ENCODE measurements at places on chromosomes 4 and X.
A peak's percentile ranks its signal among the peaks of the same experiment; 100 is the strongest.

DNA sequence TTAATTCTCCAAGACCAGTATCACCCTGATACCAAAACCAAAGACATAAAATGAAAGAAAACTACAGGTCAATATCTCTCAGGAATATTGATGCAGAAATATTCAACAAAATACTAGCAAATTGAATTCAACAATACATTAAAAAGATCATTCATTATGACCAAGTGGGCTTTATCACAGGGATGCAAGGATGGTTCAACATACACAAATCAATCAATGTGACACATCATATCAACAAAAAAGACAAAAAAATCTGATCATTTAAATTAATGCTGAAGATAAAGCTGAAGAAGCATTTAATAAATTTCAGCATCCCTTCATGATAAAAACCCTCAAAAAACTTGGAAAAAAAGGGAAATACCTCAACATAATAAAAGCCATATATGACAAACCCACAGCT, 341.4 kb downstream of the GUCY2F start:
- DNase-seq = no peak

GRCh38 chrX:97471071-97471470, 587.4 kb downstream of the RPA4 start:
- no peak for DNase-seq

- no peak for DNase-seq
These were observed 21.4 kb downstream of the CT47C1 start for GRCh38 chrX:119093991-119094735.

DNA sequence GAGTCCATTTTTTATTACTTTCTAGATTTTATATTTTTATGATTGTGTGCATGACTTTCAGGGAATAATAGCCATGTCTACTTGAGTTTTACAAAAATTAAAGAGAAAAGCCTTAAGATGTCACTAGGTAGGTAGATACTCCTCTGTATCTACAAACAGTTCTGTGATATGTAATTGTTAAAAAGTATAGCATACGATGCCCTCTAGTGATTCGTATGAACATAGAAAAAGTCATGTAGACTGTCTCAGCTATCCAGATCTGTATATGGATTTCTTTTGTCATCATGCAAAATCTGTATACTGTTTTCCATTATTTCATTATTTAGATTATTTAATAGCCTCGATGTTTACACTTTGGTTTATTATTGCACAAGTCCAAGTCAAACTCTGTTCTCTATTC, 856.6 kb downstream of the CENPC start:
- no peak for DNase-seq

DNA sequence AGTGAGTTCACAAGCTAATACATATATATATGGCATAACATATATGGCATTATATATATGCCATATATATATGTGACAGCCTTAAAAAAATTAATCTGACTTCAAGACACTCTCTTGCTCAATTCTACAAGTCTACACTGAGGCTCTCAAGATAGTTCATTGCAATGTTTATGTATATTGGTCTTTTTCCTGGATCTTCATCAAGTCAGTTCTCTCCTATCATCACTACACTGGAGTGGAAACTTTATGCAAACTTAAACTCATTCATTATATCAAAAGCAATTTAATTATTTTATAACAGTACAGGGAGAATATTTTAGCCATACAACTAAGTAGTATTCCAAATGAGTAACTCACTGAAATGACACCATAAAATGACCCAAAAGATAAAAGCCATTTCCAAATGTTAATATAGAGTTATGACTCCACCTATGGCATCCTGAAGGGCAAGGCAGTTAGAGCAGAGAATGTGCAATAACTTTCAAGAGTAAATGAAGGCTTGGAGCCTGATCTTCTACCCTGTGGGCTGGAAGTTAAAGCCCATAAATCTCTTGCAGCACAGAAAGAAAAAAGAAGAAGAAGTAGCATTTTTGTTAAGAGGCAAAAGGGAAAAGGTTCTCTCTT, 176.3 kb upstream of the SLIT2 start:
- DNase-seq = no peak

GRCh38 chr4:14520171-14520570, 482.1 kb upstream of the CPEB2 start:
- DNase-seq = no peak

- no peak for DNase-seq
These were observed 138.8 kb downstream of the AREG start for GRCh38 chr4:74583757-74584156.

- DNase-seq = no peak
These were observed 1047.3 kb downstream of the PCDH18 start for GRCh38 chr4:136484996-136485395.

GRCh38 chrX:138519296-138519695, 192.2 kb downstream of the FGF13 start:
- no peak for DNase-seq

- DNase-seq = peak; percentile 16
These were observed 662 bp downstream of the SLAIN2 start for GRCh38 chr4:48341776-48342605.

- DNase-seq = no peak
These were observed 66.1 kb upstream of the CLNK start for GRCh38 chr4:10750714-10751113.

DNA sequence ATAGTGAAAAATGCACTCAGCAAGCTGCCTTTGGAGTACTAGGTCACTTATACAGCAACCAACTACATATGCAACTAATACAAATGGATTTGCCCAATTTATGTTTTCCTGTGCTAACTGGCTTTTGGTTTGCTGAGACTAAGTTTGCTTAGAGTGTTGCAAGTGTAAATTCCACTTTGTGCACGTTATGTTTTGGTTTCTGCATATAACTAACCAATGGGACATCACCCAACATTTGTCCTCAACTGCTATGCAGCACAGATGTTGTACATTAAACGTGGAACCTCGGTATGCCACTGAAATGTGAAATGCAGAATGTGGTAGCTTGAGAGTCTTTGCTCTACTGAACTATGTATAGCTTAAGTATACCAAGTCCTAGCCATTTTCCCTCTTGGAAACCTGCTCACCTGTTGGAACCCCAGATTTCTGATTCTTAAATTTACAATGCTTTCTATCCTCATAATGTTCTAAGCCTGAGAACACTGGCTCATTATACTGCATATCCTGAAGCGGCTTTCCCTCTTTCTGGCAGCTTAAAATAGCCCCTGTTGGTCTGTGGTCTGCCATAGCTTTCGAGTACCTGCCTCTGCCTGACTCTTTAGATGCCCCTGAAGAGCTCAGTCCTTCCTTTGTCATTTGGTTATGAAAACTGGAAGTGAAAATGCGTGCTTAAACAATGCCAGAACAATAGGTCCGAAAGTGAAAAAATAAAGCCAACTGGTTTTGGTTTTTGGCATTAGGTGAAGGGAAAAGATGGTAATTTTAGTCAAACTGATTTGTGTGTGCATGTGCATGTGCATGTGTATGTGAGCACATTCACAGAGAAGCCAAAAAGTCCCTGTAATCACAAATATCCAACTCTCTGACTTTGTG, 158.0 kb downstream of the SH2D1A start:
- no peak for DNase-seq

- DNase-seq = no peak
These were observed 434.7 kb upstream of the NDST4 start for GRCh38 chr4:115548123-115548522.

GRCh38 chrX:150062292-150063137, 124.2 kb upstream of the EOLA2 start:
- DNase-seq = no peak

DNA sequence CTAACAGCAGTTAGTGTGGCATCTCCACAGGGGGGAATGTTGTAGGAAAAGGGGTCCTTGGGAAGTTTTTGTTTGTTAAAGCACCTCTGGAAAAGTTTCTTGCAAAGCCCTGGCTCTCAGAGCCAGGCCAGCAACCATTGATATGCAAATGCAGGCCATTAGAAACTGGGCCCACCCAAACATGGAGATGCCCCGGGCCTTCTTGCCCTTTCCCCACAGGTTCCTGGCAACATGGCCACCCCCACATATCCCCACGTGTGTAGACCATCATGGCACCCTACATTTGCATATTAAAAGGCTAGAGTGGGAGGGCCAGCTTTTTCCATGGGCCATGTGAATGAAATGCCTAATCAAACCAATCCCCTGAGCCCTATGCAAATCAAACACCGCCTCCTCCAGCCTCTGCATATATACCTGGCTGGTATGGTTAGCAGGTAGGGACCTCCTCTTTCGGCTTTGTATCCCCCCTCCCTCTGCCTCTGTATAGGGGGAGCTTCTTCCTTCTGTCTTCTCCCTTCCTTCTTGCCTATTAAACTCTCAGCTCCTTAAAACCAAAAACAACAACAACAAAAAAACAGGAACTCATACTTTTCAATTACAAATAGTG, 44.0 kb upstream of the ZCCHC13 start:
- DNase-seq = no peak

- DNase-seq = no peak
These were observed 82.9 kb downstream of the STOX2 start for GRCh38 chr4:183987987-183988392.

- no peak for DNase-seq
These were observed 76.7 kb downstream of the TAB3 start for GRCh38 chrX:30812326-30812725.

DNA sequence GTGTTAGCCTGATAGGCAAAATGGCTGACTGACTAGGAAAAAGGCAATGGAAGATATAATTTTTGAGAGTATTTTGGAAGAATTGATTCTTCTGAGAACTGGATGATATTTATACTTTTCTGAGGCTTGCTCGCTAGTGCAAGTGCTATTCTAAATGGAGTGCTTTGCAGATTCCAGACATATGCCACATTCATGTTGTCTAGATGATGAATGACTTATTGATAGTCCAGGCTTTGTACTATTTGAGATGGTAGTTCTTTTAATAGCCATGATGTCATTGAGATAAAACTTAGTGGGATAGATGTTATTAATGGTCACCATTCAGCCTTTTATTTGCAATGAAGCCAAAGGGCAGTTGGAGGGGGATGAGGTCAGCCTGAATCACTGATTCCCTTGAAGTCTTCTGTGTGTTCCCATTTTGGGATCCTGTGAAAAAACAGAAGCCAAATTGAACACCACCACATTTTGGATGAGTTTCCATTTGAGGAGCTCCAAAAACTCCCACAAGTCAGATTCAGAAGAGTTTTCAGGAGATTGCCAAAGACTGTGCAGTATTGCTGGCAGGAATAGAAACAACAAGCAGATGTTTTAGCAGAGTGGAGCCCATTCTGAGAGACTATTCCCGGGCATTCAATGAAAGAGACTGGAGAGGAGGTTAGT, 184.1 kb downstream of the IL1RAPL2 start:
- DNase-seq = no peak

- DNase-seq = no peak
These were observed 832.5 kb upstream of the GRID2 start for GRCh38 chr4:91471280-91471679.

DNA sequence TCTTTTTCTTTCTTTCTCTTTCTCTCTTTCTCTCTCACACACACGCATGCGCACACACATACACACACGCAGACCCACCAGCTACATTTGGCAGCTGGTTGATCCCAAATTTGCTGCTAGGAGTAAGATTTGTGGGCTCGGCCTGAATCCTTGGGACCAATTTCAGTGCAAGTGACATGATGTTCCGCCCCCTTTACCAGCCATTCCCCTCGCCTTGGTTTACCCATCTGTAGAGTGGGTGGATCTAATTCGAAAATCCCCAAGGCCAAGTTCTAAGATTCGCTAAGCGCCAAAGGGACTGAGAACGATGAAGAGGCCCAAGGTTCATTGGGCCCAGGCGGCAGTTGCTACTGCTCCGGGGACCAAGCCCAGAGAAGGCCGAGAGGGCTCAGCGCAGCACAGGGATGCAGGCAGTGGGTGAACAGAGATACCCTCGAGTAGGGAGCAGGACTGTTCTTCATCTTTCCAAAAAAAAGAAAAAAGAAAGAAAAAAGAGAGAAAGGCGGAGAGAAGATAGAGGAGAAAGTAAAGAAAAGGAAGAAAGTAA, 5.8 kb downstream of the NKX3-2 start:
- DNase-seq = no peak

- no peak for DNase-seq
These were observed 8.9 kb downstream of the MSANTD1 start for GRCh38 chr4:3257556-3258482.

- no peak for DNase-seq
These were observed 26.6 kb upstream of the SNCA start for GRCh38 chr4:89863533-89863932.

- DNase-seq = peak; percentile 93
These were observed at the start of gene RFC1 for GRCh38 chr4:39365830-39366771. RFC1 (minus strand) TSS chr4:39366362; CDS start chr4:39366241, 121 bp downstream.

GRCh38 chr4:167114416-167114971, 119.8 kb downstream of the SPOCK3 start:
- DNase-seq = no peak

DNA sequence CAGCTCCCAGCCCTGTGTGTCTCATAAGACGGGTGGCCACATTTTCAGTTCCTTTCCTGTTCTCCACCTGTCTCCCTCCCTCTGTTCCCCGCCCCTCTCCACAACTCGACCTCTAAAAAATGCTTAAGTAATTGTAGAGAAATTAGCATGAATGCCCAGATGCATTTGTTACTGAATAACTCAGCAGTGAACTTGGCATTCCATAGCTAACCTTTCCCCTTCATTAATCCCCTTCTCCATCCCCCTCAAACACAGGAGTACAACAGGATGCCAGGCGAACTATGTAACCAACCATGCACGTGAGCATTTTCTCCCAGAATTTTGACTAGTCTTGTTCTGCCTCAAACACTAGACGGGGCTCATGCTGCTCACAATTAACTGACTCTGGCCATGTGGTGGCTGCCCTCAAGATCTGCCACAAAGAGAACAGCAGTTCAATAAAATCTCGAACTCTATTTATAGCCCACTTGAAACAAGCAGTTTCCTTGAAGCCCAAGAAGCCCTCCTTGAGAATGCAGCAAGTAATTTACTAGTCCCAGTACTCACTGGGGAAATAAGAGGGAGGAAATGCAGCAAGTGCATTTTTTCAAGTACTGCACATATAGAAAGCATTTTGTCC, 351.2 kb downstream of the ARHGAP24 start:
- no peak for DNase-seq

- no peak for DNase-seq
These were observed 78.4 kb downstream of the CCNG2 start for GRCh38 chr4:77235289-77235854.

GRCh38 chrX:80430826-80431504, 10.7 kb downstream of the TENT5D start:
- no peak for DNase-seq

GRCh38 chr4:2341911-2342652, 76.4 kb downstream of the ZFYVE28 start:
- DNase-seq = no peak

DNA sequence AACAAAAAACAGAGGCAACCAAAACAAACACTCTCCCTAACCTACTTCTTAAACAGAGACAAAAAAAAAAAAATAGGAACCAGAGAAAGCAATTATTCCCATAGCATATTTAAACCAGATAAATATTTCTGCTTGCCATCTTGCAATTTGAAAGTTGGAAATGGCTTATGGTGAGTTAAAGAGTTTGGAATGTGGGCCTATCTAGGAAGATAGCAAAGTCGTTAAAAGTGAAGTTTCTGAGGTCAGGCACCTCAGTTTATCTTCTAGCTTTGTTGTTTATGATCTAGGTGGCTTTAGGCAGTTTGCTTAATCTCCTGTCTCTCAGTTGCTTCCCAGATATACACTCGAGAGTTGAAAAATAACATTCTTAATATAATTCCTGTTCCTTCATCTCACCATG, 284.2 kb downstream of the KCNIP4 start:
- no peak for DNase-seq

GRCh38 chrX:74431797-74432196, 10.5 kb downstream of the SLC16A2 start:
- no peak for DNase-seq

GRCh38 chrX:53128097-53128749, 34.3 kb downstream of the KANTR start:
- DNase-seq = no peak

Measured in stimulated activated CD8-positive, alpha-beta memory T cell treated with anti-CD3 and anti-CD28 coated beads, Interleukin-7, amount 100 ng/mL, for 1 hour (primary cell).